Tibial nerve (tissue), 4 donors: ENCODE measurements at places on chromosomes 4 and X. TPM values are rescaled to one million over a fixed set of nuclear protein-coding genes. Genes with fewer than 3 reads are reported as not detected.

Gene CXCL8
- total RNA-seq: 10.8 TPM

Gene USP17L27
- total RNA-seq: not detected

Gene GCNA
- 7.1 TPM for total RNA-seq

Gene ADGRG4
- not detected for total RNA-seq

Gene MAGED4
- total RNA-seq: 1.9 TPM

Gene NPY2R
- 0.22 TPM for total RNA-seq

Gene COL25A1
- 2.2 TPM for total RNA-seq

Gene COX7B2
- not detected for total RNA-seq

Gene CT83
- total RNA-seq: not detected

Gene N4BP2
- 8.3 TPM for total RNA-seq

Gene C4orf51
- total RNA-seq: not detected

Gene NKX3-2
- total RNA-seq: 0.22 TPM

Gene ASB12
- total RNA-seq: 0.84 TPM

Gene PAGE4
- total RNA-seq: not detected

Gene ABLIM2
- 31.9 TPM for total RNA-seq

Gene GPR101
- not detected for total RNA-seq

Gene UGT2B10
- total RNA-seq: not detected

Gene CSAG3
- not detected for total RNA-seq

Gene SLITRK2
- total RNA-seq: 2.7 TPM

Gene WDR17
- total RNA-seq: 5.7 TPM

Gene FGG
- not detected for total RNA-seq

Gene TMSB15C
- total RNA-seq: 2.1 TPM
